ENCODE measurements at places on chromosomes 3 and 15.

DNA sequence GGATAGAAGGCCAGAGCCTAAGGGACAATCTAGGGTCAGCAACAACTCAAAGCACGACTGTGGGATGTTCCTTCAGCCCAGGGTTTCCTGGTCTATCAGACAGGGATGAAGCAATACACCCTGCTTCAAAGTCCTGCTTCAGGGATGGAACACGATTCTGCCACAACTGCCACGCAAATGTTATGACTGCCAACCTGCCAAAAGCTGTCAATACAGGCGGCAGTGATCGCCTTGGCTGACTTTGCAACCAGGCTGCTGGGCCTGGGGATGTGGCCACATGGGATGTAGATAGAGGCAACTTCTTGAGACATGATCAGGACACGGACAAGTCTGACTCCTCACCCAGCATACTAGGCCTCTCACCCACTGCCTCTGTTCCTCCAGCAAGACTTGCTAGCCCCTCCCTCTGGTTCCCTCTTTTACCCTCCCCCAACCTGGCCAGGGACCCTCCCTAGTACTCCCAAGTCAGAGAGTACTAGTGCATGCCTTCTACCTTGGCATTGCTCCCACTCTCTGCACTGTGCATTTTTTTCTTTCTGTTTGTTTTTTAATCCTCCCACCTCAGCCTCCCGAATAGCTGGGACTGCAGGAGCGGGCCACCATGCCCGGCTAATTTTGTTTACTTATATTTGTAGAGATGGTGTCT lies 7.6 kb downstream of the CCDC12 start:
- DNase-seq, result no peak

- no peak for DNase-seq
Observed at GRCh38 chr15:96392380-96393208, 62.1 kb downstream of the NR2F2 start.

- DNase-seq, result peak; percentile 46
Observed at GRCh38 chr3:23202203-23202920, 765 bp upstream of the UBE2E2 start.

- no peak for DNase-seq
Observed at GRCh38 chr3:14340960-14341708, 61.3 kb upstream of the SLC6A6 start.

DNA sequence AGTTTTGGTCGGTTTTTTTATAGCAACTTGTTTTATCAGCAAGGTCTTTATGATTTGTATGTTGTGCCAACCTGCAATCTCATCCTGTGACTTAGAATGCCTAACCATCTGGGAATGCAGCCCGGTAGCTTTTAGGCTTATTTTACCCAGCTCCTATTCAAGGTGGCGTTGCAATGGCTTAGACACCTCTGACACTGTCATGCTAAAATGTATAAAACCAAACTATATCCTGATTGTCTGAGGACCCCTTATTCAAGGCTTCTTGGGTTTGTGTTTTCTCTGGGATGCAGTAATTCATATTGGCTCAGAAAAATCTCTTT lies 209.0 kb upstream of the ALCAM start:
- no peak for DNase-seq

- DNase-seq, result no peak
Observed at GRCh38 chr15:97955529-97955928, 5.0 kb upstream of the ARRDC4 start.
